ENCODE measurements at places on chromosomes 12 and 14.

- DNase-seq: no peak
Measured at GRCh38 chr14:91835197-91835919, 32.0 kb downstream of the TC2N start.

- no peak for DNase-seq
Measured at GRCh38 chr12:68495336-68496070, 115.2 kb upstream of the RAP1B start.

DNA sequence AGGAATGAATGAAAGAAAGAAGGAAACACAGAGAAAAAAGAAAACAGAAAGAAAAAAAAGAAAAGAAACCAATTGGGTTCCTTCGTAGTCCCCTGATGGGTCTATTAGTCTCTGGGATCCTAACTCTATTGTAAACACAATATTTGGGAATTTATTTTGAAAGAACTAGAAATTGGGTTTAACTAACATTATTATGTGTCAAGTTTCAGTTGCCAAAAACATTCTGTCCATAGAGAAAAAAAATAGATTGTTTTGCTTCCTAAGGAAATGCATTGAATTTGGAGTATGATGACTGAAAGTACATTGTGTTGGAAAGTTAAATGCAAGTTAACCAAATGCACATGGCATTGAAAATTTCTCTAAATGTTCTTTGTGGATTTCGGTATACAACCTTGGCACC, 52.8 kb upstream of the PPP1R12A start:
- DNase-seq: no peak

GRCh38 chr12:126038434-126038833, 973.2 kb downstream of the AACS start:
- no peak for DNase-seq

DNA sequence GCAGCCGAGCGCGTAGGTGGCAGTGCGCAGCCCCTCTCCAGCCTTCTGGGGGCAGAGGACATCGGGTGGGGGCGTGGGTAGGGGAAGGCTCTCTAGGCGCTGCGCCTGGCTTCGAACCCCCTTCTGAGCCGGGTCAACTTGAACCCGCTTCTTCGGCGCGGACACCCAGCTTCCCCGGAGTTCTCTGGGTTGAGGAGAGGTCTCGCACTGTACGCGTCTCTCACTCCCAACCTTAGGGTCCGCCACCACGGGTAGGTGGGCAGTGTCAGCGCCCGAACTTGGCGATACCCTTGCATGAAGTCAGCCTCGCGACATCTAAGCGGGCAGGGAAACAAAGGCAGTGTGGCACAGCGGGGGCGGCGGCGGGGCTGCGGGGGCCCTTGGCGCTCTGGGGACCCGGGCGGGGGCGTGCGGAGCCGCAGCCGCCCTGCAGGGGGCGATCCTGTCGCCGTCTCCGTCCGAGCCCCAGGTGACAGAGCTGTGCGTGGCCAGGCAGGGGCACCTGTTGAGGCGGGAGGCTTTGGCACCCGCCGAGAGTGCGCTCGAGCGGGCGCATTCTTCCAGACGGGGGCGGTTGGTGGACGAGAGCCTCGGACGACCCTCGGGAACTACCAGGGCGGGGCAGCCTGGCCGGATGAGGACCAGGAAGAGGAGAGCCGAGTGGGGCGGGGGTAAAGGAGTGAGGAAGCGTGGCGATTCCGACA, 1.1 kb downstream of the GALNT16 start:
- peak; percentile 55 for DNase-seq

DNA sequence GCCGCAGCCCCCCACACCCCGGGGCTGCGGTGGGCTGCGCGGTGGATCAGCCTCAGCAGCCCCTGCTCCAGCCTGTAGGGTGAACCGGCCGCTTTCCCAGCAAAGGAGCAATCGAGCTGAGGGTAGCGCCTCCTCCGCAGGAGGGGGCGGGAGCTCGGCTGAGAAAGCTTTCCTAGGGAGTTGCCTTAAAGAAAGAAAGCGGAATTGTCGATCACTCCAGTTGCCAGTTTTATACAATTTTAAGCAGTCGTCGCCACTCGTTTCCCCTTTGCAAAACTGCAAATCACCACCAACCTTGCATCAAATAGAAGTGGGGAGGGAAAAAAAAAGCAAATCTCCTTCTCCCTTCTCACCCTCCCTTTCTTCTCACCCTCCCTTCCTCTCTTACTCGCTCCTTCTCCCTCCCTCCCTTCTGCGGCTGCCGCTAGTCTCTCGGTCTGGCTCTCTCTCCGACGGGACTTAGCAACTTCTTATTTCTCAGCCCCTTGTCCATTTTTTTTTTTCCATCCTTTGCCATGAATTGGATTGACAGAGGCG, at the start of gene PDE3A:
PDE3A (plus strand) TSS at position 424 of the 537 bp plus-strand sequence. CDS start 748 bp downstream, outside the sequence.
- peak; percentile 2 for DNase-seq

GRCh38 chr12:47360771-47361388, 281.1 kb upstream of the AMIGO2 start:
- DNase-seq: peak; percentile 28

- no peak for DNase-seq
Measured at GRCh38 chr12:124432376-124432775, 135.0 kb downstream of the NCOR2 start.

DNA sequence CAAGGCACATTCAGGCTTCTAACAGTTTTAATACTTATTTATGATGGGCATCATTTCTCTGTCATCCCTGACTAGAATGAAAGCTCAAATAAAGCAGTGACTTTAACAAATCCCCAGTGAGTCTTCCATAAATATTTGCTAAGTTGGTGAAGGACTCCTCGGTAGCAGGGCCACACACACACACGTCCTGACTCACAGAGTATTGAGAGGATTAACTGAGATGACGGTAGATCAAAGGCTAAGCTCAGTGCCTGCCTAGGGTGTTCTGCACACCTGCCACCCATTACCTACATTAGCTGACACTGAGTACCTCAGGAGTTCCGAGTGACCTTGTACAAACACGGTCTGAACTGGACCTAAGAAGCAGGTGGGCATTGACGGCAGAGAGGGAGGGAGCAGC, 197.3 kb upstream of the SFSWAP start:
- no peak for DNase-seq

DNA sequence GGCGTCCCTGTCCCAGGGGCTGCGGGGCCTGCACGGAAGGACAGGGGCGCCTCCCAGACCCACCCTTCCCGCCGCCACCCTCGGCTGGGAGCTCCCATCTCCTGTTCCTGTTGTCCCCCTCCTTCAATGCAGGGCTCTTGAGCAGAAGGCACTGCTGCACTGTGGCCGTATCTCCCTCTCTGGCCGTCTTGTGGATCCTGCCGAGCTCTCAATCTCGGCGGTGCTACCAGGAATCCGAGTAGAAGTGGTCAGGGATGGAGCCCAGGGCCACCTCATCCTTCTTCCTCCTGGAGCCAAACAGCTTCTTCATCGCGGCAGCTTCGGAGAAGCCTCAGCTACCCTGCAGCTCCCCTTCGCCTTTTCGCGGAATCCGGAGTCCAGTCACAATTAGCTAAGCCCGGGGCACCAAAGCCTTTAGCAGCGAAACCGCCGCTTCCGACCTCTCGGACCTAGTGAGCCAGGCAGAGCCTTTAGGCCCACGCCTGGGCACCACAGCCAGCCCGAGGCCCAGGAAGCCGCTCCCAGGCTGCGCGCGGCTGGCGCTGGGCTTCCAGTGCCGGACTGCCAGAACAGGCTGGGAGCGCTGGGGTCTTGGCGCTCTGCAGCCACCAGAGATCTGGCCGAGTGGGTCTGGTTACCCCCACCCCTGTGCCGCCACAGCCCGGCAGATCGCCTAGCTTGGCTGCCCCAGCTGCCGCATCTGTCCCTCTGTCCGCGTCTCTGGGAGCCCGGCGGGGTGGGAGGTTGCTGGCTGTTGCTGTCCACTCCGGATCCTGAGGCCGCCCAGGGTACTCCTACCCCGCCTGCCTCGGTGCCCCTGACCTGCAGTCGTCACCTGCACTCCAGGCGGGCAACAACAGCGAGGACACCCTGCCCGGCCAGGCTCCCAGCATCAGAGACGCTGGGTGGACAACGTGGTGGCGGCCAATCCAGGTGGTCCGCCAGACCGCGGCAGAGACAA, 69.1 kb downstream of the ASCL4 start:
- DNase-seq: no peak

DNA sequence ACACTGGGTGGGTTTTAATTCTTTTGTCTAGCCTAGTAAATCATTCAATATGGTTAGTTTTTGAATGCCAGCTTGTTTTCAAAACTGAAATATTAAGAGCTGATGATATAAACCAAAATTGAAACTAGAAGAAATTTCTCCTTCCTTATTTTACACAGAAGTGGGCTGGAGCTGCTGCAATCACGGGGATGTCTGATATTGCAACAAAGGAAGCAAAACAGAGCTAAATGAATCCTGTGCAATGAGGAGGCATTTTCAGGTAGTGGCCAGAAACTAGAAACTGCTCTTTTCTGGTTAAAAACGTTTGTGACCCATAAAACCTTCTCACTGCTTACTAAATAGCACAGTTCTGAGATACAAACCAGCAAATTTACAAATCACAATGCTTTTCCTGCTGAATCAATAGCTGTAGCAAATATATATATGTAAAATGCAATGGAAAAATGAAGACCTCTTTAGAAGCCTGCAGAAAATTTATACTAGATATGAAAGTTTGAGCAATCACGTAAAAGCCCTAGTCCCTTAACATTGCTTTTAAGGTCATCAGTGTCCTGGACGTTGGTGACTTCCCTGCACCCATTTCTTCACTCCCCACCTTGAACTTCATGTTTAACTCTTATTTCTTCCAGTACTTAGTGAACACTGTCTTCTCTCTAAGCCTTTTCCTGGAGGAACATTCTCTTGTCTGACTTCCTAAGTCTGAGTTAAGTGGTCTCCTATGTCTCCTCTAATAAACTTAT, 15.9 kb upstream of the LRRK2 start:
- DNase-seq: no peak

GRCh38 chr14:93975791-93976476, 436 bp downstream of the ASB2 start:
- peak; percentile 71 for DNase-seq

DNA sequence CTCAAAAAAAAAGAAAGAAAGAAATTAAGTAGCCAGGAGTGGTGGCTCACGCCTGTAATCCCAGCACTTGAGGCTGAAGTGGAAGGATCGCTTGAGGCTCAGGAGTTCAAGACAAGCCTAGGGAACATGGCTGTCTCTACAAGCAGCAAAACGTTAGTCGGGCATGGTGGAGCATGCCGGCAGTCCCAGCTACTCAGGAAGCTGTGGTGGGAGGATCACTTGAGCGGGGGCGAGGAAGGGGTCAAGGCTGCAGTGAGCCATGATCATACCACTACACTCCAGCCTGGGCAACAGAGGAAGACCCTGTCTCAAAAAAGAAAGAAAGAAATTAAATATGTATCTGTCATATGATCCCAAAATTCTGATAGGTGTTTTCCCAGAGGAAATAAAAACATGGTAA, 5.3 kb downstream of the RAD52 start:
- DNase-seq: no peak

DNA sequence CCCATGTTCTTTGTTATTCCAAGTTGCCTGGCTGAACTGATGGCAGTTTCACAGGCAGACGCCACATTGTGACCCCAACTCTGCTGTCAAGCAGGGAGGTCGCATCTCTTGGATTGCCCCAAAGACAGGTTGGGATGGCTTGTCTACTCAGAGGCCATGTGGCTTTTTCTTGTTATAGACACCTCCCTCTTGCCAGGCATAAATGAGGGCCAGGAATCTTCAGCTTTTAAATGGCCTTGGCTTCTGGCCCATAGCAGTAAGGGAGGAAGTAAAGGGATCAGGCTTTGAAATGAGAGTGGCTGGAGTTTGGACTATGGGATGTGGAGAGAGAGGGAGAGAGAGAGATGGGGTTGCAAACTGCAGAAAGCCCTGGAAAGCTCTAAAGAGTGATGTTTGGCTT, 215.0 kb downstream of the TBX5 start:
- no peak for DNase-seq

- DNase-seq: no peak
Measured at GRCh38 chr12:127126260-127126628, 1140.7 kb upstream of the TMEM132C start.

DNA sequence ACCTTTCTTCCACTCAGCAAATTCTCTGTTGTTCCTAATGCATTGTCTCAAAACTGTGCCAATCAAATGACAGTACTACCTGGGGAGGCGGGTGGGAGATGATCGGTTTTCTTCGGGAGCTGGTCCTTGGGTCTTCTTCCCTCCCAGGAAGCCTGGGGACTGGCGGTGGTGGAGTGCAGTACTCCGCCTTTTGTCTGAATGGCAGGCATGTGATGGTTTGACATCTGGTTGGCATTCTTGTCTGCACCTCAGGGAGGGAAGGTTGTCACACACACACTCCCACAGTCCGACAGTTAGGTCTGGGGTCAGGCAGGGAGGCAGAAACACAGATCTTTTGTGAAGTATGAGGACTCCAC, 114.8 kb downstream of the SNAPC1 start:
- DNase-seq: no peak

- no peak for DNase-seq
Measured at GRCh38 chr12:20197411-20197810, 170.9 kb upstream of the PDE3A start.

DNA sequence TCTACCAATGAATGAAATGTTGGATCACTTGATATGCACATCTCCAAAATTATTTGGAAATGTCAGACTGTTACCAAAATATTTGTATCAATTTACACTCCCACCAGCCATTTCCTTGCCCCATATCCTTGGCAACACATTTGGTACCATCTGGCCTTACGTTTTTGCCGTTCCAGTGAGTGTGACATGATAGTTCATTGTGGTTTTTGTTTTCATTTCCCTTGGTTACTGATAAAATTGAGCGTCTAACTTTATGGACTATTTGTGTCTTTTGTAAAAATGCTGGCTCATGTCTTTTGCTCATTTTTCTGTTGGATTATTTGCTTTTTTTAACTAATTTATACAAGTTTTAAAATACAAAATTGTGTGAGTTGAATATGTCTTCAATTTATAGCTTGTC, 11.0 kb downstream of the KLHDC1 start:
- no peak for DNase-seq

GRCh38 chr12:91094957-91095356, 16.3 kb downstream of the LUM start:
- DNase-seq: no peak

GRCh38 chr12:89314060-89314761, 38.1 kb downstream of the DUSP6 start:
- no peak for DNase-seq

DNA sequence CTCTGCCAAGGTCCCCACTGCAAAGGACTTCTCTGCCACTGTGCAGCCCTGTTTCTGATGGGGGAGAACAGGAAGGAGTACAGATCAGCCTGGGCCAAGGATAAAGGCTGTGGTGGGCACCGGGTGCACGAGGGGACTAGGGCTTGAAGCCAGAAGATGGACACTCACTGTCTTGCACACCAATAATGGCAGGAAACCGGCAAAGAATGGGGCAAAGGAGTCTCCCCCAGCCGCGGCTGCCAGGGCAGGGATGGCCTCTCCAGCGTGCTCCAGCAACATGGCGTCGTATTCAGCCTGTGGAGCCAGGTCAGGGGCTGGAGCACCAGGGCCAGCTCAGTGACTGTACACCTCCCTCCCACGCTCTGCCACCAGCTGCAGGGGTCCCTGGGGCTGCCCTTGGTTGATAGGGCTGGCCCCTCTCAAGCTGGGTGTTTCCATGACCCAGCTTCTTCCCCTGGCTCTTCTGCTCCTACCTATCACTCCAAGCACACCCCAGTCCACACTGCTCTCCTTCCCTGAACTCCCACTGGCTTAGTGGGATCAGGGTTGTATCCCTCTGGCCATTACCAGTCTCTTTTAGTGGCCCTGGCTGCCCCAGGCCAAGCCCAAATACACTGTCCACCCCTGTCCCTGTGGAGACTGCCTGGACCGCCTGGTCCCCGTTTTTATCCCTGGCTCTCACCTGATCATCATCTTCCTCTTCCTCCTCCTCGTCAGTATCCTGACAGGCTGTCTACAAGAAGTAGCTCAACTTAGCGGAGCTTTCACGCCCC, 6.3 kb downstream of the IPO4 start:
- DNase-seq: no peak

Measured in GM06990 (cell line).